ENCODE measurements at places on chromosomes 11 and 22. TPM values are rescaled to one million over a fixed set of nuclear protein-coding genes. Genes with fewer than 3 reads are reported as not detected.

DBX1 gene
- total RNA-seq, result not detected

GRCh38 chr11:43997022-43997660, 50.6 kb upstream of the ACCSL start:
- no peak for DNase-seq

- DNase-seq, result no peak
These were observed at the start of gene C11orf52 for GRCh38 chr11:111918390-111919256. C11orf52 (plus strand) TSS chr11:111918913; CDS start chr11:111918973, 60 bp downstream.

GRCh38 chr22:32255726-32256125, 579 bp upstream of the SLC5A4 start:
- DNase-seq, result no peak
